Cardiac muscle cell (in vitro differentiated cells and primary cell): ENCODE measurements at places on chromosomes 12 and 14.

DNA sequence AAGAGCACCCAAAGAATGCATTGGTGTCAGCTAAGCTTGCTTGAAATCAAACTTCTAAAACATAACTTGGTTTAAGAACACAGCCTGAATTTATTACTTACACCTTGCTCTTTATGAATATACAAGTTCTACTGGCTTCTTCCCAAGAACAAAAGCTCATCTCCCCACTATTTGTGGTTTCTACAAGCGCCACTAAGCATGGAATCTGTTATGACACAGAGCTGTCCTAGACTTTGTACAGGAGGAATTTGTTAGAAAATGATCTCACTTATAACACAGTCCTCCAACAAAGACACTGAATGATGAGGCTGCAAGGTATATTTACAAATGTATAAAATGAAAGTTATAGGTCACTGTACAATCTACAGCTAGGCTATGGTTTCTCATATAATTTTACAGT, 452.1 kb downstream of the BCAT1 start:
- no peak for DNase-seq

- peak; percentile 4 for DNase-seq
Measured at GRCh38 chr14:34931206-34931605, 51.6 kb upstream of the SRP54 start.

DNA sequence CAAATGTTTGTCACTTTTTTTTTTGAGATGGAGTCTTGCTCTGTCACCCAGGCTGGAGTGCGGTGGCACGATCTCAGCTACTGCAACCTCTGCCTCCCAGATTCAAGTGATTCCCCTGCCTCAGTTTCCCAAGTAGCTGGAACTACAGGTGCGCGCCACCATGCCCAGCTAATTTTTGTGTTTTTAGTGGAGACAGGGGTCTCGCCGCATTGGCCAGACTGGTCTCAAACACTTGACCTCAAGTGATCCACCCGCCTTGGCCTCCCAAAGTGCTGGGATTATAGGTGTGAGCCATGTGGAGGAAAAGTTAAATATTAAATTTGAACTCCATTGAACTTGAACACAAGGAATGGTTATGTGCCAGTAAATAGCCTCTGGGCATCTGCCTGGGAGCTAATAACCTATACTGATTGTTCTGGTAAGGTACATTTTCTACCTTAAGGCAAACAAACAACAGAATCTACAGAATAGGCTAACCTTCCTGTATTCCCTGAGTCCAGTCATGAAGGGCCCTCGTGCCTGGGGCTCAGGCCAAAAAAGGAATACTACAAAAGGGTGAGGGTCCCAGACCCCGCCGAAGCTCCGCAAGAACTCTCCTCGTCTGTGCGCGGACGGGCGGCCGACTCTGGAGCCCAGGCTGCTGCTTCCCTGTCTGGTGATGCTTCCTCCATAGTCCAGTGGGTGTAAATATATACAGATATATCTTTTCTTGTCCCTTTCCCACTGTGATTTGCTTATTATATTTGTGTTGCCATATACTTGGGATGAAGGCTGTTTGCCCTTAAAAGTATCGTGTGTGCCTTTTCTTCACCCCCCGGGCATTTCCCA, 74.0 kb upstream of the EIF5 start:
- no peak for DNase-seq

DNA sequence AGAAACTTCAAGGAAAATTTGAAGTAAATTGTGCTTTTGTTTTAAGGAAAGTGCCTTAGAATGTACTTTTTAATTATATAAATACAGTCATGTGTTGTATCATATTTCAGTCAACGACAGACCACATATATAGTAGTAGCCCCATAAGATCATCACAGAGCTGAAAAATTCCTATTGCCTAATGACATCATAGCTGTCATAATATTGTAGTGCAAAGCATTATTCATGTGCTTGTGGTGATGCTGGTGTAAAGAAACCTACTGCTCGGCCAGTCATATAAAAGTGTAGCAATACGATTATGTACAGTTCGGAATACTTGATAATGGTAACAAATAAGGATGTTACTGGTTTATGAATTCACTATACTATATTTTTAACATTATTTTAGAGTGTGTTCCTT, 198.9 kb upstream of the SLC16A7 start:
- DNase-seq, result no peak

DNA sequence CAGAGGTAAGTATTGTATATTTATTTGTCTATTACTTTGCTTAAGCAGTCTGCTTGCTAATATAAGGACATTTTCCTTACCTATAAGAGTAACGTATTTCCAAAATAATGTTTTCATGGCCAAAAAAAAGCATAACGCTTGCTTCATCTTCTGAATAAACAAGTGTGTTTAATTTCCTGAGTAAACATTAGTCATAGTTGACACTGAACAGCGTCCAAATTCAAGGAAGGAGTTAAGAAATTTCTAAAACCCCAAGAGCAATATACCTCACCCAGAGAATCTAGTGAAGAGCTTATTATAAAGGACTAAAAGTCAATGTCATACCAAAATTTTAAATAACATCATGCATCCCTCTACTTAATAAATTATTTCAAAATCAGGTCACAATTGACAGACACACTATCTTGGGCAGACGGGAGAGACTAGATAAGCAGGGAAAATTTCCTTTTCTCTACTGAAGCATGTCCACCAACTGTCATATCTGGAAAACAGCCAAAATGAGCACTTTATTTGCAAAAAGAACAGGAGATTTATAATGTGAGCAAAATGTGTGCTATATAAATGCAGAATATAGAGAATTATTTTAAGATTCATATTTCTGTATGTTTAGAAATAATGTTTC, 25.1 kb downstream of the ANKS1B start:
- peak; percentile 67 for DNase-seq

DNA sequence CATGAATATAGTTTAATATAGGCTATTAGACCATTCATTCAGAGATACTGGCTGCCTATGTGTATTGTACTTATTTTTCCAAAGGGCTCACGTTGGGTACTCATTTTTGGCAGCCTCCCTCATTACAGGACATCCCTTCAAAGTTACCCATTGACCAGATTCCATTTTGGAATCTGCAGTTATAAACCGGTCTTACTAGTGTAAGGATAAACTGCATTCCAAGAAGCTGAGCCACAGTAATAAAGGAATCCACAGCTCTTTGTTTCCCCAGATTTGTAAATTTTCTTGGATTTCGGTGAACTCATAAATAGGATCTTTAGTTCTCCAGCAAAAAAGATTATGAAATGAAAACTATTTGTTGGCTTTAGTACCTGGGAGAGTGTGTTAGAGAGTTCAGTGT, 18.9 kb upstream of the CFL2 start:
- no peak for DNase-seq

DNA sequence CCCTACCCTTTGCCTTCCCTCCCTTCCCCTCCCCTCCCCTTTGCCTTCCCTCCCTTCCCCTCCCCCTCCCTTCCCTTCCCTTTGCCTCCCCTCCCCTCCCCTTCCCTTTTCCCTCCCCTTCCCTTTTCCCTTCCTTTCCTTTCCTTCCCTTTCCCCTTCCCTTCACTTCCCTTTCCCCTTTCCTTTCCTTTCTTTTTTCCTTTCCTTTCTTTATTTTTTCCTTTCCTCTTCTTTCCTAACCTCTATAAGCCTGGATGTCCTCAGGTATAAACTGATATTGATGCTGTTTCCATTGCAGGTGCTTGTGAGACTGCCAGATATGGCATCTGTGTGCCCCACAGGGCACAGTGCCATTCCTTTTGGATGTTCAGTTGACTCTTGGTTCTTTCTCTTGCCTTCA, 163.2 kb downstream of the ESRRB start:
- DNase-seq, result no peak

DNA sequence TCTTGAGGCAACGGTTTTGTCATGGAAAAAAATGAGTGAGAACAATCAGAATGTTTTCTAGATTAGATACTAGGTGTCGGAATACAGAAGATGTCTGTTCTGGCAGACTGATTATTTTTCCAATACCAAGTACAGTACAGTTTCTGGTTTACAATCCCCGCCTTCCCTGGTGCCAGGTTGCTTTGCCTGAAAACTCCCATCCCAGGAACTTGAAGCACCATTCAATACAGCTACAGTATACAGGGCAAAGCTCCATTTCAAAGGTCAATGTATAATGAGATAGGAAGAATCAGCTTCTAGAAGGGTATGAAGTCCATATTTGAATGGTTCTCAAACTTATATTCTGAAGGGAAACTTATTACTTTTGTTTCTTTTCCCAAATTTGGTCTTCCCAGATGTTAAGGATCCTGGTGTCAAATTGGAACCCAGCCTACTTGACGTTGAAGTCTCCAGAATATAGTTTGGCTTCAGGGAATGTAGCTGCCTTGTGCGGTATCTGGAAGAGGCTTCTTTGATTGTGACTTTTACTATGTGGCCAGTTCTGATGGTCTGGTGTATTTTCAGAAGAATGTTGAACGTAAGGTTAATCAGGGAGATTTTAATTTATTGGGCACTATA, 238.0 kb upstream of the ATP2B1 start:
- no peak for DNase-seq

DNA sequence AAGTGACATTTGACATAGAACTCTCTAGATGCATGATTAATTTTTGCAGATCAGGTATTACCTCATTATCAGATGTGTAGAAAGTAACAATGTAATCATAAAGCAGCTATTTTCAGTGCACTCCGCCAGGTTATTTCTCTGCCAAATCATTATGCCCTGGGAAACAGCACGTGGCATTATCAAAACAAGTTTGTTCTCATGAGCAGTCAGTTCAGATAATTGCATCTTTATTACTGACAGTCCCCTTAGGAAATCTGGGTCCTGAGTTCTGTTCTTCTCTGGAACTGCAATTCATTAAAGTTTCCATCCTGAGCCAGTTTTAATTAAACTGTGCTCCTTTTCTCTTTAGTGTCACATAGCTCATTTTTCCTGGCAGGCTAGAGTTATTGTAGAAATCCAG, 94.7 kb upstream of the KRR1 start:
- no peak for DNase-seq

GRCh38 chr12:77231501-77231918, 166.1 kb upstream of the E2F7 start:
- DNase-seq, result no peak

GRCh38 chr12:77760271-77761025, 70.2 kb upstream of the NAV3 start:
- DNase-seq, result peak; percentile 50

DNA sequence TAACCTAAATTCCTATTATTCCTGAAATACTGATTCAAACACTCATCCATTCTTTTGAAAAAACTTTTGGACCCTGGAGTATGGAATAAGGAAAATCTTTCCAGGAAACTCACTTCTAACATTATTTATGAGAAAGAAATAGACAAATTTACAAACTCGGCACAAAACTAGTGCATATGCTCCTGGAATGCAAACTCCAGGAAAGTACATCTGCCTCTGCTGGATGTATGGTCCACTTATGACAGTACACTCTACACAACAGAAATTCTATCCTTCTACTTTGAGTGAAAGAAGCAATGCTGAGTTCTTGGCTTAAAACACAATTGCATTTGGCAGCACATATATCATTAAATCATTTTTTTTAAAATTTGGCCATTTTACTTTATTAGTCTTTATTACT, 700.5 kb upstream of the STXBP6 start:
- DNase-seq, result no peak

GRCh38 chr12:117178745-117179144, 11.5 kb downstream of the FBXO21 start:
- DNase-seq, result no peak

GRCh38 chr12:54193434-54193833, 4.6 kb upstream of the SMUG1 start:
- no peak for DNase-seq

DNA sequence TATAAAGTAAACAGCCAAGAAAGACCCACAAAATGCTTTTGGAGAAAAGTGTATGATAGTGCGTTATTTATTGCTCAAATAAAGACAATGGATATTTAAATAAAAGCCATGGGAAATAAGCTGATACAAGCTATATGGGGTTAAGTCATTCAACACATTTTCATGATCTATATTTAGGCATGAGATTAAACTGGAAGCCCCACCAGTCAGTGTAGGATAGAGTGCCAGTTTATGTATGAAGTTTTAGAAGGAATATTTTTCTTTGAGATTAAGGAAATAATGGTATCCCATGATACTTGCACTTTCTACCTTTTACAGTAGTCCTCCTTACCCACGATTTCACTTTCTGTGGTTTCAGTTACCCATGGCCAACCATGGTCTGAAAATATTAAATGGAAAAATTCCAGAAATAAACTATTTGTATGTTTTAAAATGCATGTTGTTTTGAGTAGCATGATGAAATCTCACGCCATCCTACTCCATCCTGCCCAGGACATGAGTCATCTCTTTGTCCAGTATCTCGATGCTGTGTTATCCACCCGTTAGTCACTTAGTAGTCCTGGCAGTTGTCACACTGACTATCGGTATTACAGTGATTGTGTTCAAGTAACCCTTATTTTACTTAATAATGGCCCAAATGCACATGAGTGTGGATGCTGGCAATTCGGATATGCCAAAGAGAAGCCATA, 22.3 kb downstream of the SYT1 start:
- DNase-seq, result no peak

- DNase-seq, result no peak
Measured at GRCh38 chr12:42475106-42475505, 114.4 kb downstream of the PRICKLE1 start.

GRCh38 chr12:106072751-106073150, 66.0 kb downstream of the NUAK1 start:
- DNase-seq, result peak; percentile 33

- DNase-seq, result no peak
Measured at GRCh38 chr14:86973177-86973576, 1019.8 kb downstream of the GALC start.

DNA sequence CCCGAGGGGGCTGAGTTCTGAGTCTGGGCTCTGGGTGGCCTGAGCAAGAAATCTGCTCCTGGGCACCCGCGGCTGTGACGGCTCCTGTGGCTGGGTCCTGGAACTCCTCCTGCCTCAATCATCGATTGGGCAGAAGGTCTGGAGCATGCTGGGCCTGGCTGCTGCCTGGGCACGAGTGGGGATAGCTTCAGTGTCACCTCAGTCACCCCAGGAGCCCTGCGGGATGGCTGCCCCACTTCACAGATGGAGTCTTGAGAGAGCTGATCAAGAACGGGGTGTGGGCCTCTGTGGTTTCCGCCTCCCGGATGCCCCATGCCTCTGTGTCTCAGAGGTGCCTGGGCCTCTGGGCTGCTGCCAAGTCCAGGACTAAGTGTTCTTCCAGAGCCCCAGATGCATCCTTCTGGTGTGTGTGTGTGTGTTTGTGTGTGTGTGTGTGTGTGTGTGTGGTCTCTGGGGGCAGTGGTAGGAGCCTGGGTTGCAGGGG, 185.6 kb upstream of the C14orf180 start:
- no peak for DNase-seq

- DNase-seq, result no peak
Measured at GRCh38 chr12:85476756-85477155, 196.7 kb downstream of the ALX1 start.

DNA sequence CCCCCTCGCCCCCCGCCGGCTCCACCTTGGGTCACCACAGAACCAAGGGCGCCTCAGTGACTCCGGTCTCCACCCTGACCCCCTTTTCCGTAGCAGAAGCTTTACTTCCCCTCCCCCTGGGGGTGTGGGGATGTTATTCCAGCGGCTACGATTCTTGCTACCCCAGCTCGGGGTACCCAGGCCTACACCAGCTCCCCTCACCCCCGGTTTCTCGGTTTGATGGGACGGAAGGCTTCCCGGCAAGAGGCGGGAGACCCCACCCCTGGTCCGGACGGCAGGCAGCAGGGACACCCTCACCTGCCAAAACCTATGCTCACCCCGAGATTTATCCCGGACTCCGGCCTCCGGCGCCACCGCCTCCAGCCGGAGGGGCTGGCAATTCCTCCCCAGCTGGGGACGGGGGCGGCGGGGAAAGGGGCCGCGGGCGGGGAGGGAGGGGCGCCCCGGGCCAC, 619 bp downstream of the RAB15 start:
- DNase-seq, result no peak
